ENCODE measurements at places on chromosomes 2 and 18.

DNA sequence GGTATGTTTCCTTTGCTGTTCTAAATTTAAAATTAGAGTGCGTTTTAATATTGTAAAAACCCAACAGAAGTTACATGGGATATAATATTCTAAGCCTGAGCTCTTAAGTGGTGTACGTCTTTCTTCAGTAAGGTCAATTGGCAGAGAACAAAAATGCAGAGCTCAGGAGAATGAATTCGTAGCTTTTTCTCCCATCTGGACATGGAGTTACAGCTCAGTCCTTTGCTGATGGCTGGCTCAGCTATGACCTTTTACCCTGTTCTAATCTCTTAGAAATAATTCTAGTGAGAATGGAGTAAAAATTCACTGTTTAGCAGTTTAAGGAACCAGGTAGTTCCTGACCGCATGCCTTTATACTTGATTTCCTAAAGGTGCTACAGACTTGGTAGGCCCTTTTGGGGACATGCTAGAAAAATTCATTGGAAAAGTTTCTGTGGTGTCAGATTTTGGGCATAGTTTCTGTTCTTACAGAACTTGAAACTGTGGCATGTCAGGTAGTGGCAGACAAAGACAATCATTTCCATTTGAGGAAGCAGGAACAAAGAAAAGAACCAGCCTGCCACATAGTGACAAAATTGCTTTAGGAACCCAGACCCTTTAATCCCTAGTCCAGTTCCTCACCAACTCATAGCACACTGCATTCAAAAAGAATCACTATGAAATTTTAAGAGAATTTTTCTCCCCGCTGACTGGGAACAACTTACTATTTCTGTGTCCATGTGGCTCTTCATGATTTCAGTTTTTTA, 566.8 kb upstream of the ZNF804A start:
- DNase-seq = no peak

- DNase-seq = no peak
These were observed 19.1 kb downstream of the RAMP1 start for GRCh38 chr2:237878321-237879057.

- DNase-seq = no peak
These were observed 171.3 kb upstream of the PGAP1 start for GRCh38 chr2:197097578-197098366.

- no peak for DNase-seq
These were observed 21.7 kb upstream of the ZBTB14 start for GRCh38 chr18:5317186-5317585.

DNA sequence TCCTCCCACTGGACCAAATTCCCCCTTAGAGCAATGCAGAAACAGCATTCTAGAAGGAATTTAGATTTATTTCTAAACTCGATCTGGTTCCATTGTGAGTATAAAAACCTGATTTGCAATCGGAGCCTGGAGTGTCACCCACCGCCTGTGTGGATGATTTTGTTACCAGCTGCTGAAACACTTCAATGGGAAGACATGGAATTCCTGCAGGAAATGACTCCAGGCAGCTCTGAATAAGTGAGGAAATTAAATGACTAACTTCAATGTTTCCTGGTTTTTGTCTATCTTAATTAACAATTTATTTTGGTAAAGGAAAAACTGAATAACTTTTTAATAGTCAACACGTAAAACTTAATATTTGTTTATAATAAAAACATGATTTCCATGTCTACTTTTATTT, 19.3 kb downstream of the CTAGE1 start:
- DNase-seq = no peak

DNA sequence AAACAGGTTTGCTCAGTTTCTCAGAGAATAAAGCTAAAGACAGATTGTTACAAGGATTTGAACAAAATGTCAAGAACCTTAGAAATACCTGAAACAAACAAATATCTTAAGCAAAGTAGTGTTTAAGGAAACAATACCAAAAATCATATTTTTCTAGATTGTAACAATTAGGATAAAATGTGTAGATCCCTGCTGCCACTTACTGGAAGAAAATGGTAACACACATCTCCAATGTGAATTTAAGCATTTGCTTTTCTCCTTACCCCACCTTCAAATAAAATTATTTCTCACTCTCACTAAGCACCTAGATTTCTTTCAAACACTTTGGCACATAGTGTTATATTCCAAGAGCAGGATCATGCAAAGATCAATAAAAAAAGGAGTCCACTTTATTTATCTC, 34.9 kb downstream of the SUCLG1 start:
- no peak for DNase-seq

- no peak for DNase-seq
These were observed 113.0 kb downstream of the CDH2 start for GRCh38 chr18:28063926-28064325.

DNA sequence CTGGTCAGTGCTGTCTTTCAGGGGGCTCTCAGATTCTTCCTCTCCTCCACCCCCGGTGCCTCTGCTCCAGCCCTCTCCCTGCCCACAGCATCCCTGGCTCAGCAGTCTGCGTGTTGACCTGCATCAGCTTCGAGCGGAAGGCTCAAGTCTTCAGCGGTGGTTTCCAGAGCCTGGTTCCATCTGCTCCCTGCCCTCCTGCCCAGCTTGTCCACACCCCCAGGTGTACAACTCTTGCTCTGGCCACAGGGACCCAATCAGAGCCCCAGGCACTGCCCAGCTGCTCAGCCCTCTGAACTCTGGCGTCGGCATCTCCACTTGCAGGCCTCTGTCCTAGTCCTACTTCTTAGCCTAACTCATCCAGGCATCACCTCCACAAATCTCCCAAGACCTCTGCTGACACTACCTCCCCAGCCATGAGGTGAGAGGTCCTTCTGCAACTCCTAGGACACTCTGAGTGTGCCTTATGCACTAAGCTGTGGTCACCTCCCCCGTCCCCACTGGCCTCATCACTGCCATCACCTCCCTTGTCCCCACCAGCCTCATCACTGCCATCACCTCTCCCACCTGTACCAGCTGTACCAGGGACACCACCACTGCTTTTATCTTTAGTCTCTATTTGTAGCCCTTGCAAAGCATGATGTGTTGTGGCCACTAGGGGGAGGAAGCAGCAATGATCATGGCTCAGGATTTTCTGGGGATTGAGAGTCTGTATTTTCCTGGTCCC, 60.9 kb downstream of the EDAR start:
- DNase-seq = peak; percentile 26

GRCh38 chr2:240208096-240208495, 67.6 kb upstream of the OTOS start:
- no peak for DNase-seq

DNA sequence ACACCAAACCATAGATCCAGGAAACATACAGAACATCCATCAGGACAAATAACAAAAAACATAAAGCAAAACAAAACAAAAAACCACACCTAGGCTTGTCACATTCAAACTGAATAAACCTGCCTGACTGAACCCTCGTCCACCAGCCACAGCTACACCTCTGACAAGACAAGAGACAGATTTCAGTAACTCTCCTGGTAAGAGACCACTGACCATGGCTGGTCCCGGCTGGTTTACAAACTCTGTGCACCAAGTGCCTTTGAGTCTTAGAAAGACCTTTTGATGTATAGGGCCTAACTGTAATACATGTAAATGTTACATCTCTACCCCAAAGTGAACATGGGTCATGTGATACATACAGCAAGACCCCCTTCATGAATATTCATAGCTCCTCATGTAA, 4.8 kb upstream of the SLC66A2 start:
- no peak for DNase-seq

GRCh38 chr2:17373041-17373440, 145.2 kb downstream of the RAD51AP2 start:
- no peak for DNase-seq

- no peak for DNase-seq
These were observed 201.2 kb upstream of the PIK3C3 start for GRCh38 chr18:41753826-41754225.

GRCh38 chr2:27175330-27175729, 26.5 kb downstream of the TCF23 start:
- no peak for DNase-seq

DNA sequence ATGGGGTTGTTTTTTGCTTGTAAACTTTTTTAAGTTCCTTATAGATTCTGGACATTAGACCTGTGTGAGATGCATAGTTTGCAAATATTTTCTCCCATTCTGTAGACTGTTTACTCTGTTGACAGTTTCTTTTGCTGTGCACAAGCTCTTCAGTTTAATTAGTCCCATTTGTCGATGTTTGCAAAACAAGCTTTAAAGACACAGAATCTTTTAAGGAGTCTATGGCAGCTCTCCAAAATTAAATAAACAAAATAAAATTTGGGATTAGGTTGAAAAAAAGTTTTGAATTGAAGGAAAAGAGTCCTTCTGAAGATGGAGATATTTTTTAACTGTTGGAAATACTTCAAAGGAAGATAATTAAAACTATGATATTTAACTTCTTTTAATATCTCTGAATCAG, 88.8 kb downstream of the MAP3K20 start:
- no peak for DNase-seq

Data from midbrain (tissue), 1 donor.